ENCODE measurements at places on chromosomes 5 and 9.

DNA sequence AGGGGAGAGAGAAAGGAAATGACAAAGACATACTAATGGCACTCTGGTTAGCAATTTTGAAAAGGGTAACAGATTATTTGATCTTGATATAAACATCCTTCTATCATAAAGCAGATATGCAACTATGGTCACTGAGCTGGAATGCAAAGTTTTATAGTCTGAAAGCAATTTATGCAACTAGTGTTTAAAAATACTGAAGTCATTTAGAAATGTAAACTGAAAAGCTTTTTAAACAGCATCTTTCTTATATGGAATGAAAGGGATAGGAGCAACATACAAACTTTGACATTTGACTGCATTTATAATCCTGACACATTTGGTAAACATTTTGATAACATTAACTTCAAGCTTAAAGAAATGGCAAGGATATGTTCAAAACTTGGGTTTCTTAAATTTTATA is 28.7 kb upstream of the ADAMTS19 start:
- no peak for DNase-seq

GRCh38 chr5:36946101-36946500 is 69.5 kb downstream of the NIPBL start:
- no peak for DNase-seq

GRCh38 chr5:22844155-22844554 is 9.0 kb downstream of the CDH12 start:
- DNase-seq: no peak

GRCh38 chr9:131835151-131835910 is 95.5 kb upstream of the RAPGEF1 start:
- DNase-seq: no peak

GRCh38 chr9:27535701-27536118 is 6.1 kb upstream of the MOB3B start:
- DNase-seq: no peak
